Osteoblast (primary cell): ENCODE measurements at places on chromosomes 7 and 10.

- DNase-seq, result no peak
These were observed 695.1 kb downstream of the GRID1 start for GRCh38 chr10:85671530-85671929.

- no peak for DNase-seq
These were observed 13.9 kb upstream of the CUZD1 start for GRCh38 chr10:122859527-122859926.

GRCh38 chr10:113216102-113216501, 266.1 kb downstream of the TCF7L2 start:
- no peak for DNase-seq

DNA sequence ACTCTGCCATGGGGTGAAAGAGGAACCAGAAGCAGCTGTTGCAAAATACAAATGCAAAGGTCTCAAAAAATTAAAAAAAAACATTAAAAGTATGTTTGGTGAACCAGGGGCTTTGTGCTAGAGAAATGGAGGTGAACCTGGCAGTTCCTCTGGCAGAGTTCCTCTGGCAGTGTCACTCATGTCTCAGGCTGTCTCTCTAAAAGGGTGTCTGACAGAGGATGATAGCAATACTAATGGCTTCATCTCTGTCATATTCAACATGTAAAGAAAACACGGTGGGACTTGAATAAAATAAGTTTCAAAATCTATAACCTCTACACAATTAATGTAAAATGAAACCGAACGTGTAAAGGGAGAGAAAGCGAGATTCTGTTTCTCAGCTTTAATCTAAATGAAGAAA, 375.7 kb upstream of the VWC2 start:
- no peak for DNase-seq

GRCh38 chr10:71396084-71396710, 523 bp upstream of the CDH23 start:
- no peak for DNase-seq

GRCh38 chr10:77836299-77836820, 90.2 kb downstream of the DLG5 start:
- DNase-seq, result peak; percentile 27

DNA sequence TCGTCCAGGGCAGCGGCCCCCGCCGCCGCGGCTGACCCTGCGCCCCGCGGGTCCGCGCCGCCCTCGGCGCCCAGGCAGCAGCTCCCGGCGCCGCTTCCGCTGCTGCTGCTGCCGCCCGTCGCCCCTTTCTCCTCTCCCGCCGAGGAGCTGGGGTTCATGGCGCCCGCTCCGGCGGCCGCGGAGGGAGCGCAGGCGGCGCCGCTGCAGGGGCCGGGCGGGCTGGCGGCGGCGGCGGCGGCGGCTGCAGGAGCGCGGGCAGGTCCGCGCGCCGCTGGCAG, 286 bp downstream of the DGKI start:
- DNase-seq, result no peak
